Astrocyte of the cerebellum (primary cell): ENCODE measurements at places on chromosomes 2 and 18.

GRCh38 chr2:152189622-152190495, 14.3 kb upstream of the STAM2 start:
- DNase-seq, result peak; percentile 64

DNA sequence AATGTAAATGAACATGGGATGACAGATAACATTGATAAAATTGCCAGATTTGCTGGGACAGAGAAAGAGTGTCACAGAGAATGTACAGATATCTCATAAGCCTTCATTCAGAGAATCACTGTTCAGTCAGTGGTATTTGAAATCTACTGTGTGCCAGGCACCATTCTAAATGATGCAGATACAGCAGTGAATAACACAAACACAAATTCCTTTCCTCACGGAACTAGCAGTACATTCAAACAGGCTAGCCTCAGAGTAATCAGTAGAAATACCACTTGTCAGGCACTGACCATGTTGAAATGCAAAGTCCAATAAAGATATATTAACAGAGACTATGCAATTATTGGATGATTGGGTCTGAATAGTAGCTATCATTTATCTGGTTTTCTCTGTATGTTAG, 211.0 kb downstream of the RDH14 start:
- no peak for DNase-seq

DNA sequence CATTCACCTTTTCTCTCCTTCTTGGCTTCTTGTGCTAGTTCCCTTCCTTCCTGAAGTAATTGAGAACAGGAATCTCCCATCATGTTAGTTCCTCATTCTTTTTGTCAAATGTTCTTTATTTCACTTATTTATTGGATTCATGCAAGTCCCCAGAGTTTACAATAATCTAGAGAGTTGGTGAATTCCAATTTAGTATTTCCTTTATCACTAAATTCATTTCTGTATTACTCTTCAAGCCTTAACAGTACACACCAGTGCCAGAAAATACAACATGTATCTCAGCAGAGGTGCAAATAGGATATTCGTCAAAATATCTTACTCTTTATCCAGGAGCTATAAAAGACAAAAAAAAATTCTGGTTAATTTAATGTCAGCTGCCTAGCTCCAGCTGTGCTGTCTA, 121.9 kb upstream of the SETBP1 start:
- DNase-seq, result no peak

- DNase-seq, result peak; percentile 27
Measured at GRCh38 chr18:37334631-37335408, 230.8 kb downstream of the CELF4 start.

DNA sequence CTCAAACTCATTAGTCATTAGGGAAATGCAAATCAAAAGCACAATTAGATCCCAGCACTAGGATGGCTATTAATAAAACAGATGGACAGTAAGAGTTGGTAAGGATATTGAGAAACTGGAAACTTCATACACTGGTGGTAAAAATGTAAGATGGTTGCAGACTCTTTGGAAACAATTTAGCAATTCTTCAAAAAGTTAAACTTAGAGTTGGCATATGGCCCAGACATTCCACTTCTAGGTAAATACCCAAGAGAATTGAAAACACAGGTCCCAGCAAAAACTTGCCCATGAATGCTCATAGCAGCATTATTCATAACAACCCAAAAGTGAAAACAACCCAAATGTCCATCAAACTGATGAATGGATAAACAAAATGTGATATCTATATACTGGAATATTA, 84.9 kb upstream of the ZFP36L2 start:
- peak; percentile 80 for DNase-seq

GRCh38 chr2:109269706-109270504, 140.9 kb downstream of the SH3RF3 start:
- DNase-seq, result no peak

GRCh38 chr2:144524118-144525009, 4.4 kb upstream of the ZEB2 start:
- no peak for DNase-seq

- no peak for DNase-seq
Measured at GRCh38 chr2:37975808-37976207, 50.7 kb downstream of the RMDN2 start.

- DNase-seq, result no peak
Measured at GRCh38 chr2:20223407-20224163, 1.3 kb downstream of the SDC1 start.

- no peak for DNase-seq
Measured at GRCh38 chr2:234395891-234396420, 100.9 kb downstream of the ARL4C start.

DNA sequence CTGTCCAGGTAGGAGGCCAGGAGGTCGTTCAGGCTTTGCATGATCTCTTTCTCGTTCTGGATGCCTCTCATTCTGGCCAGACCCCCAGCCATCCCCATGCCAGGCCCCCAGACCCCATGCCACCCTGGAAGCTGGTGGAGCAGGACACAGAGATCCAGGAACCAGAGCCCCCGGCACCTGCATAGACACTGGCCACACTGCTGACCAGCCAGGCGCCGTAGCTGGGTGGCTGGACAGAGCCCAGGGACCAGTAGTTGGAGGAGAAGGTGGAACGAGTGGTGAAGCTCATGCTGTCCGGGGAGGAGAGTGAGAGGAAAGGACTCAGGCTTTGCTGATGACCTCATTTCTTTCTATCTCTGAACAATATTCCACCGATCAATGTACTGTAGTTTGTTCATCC, 35.5 kb downstream of the SLC4A5 start:
- DNase-seq, result no peak

GRCh38 chr2:214547931-214548330, 137.1 kb downstream of the VWC2L start:
- DNase-seq, result no peak

DNA sequence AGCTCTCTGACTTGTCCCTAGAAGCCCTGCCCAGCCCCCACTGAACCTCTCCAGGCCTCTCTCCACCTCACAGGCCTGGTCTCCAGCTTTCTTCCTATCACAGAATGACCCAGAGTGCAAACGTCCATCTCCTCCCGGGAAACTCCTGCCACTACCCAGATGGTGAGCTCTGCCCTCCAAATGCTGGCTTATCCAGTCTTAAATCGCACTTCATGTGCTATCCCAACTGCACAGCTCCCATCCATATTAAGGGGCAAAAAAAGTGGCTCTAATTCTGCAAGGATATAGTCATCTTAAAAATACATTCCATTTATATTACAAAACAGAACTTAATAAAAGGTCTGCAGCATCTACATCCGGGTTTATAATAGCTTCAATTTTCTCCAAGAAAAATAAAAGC, 70.8 kb upstream of the CDC42EP3 start:
- no peak for DNase-seq
